ENCODE measurements at places on chromosomes 5 and 9.

- no peak for DNase-seq
These were observed 157.5 kb downstream of the DOCK8 start for GRCh38 chr9:372128-372527.

GRCh38 chr5:14174230-14174636, 31.1 kb downstream of the TRIO start:
- DNase-seq: no peak

GRCh38 chr5:39877479-39877878, 452.7 kb upstream of the DAB2 start:
- no peak for DNase-seq

- no peak for DNase-seq
These were observed 80.2 kb upstream of the DMRT1 start for GRCh38 chr9:761176-761792.

GRCh38 chr5:1494780-1495524, 28.8 kb downstream of the LPCAT1 start:
- DNase-seq: peak; percentile 46

GRCh38 chr5:76174101-76174500, 90.9 kb downstream of the SV2C start:
- DNase-seq: no peak

- DNase-seq: no peak
These were observed 18.4 kb upstream of the RARS1 start for GRCh38 chr5:168467755-168468330.

GRCh38 chr9:76927540-76928240, 21.8 kb upstream of the PRUNE2 start:
- DNase-seq: no peak

- no peak for DNase-seq
These were observed 30.6 kb upstream of the IQGAP2 start for GRCh38 chr5:76372323-76373054.
